CD4-positive, alpha-beta T cell (primary cell): ENCODE measurements at places on chromosomes 7 and 10.

- no peak for DNase-seq
Observed at GRCh38 chr10:59830601-59831259, 75.6 kb downstream of the CCDC6 start.

DNA sequence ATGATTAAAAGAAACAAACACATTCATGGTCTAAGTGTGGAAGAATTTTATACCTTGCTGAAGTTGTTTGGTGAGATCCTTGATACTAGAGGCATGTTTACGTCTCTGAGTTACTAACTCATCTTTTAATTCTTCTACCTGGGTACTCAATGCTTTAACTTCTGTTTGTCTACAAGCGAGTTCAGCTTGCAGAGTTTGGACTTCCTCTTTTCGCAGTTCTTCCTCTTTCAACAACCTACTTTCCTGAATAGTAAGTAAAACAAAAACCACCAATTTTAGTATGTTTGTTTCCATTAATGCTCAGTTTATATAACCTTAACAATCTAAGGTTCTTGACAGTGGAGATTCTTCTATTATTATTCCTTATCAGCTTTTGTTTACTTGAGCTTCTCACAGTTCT lies 42.9 kb downstream of the CCDC186 start:
- no peak for DNase-seq

DNA sequence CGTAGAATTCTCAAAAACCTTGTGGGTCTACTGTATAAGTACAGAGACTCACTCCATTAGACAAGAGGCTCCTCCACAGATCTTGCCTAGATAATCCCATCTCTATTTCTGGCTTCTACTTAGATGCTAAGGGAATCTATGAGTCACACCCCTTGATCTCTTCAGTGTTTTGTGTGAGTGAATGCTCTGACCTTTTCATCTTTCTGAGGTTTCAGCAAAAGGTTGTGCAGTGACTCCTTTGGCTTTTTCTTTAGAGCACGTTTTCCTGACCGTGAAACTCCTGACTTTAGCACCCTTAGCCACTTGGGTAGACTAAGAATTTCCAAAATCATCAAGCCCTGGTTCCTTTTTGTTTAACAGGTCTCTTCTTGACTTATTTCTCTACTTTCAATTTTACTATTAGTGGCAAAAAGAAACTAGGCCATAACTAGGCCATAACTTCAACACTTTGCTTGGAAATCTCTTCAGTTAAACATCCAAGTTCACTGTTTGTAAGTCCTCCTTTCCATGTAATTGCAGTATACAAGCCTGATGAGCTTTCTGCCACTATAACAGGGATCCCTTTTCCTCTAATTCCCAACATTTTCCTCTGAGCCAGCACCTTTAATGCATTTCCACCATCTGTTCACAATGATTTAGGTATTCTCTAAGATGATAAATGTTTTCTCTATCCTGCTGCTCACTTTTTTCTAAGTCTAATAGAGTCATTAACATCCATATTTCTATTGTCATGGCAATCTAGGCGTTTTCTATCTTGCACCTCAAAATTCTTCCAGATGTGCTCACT lies 19.4 kb downstream of the COPG2 start:
- DNase-seq = no peak

GRCh38 chr7:150368884-150369747 lies 494 bp downstream of the REPIN1 start:
- DNase-seq = peak; percentile 59

DNA sequence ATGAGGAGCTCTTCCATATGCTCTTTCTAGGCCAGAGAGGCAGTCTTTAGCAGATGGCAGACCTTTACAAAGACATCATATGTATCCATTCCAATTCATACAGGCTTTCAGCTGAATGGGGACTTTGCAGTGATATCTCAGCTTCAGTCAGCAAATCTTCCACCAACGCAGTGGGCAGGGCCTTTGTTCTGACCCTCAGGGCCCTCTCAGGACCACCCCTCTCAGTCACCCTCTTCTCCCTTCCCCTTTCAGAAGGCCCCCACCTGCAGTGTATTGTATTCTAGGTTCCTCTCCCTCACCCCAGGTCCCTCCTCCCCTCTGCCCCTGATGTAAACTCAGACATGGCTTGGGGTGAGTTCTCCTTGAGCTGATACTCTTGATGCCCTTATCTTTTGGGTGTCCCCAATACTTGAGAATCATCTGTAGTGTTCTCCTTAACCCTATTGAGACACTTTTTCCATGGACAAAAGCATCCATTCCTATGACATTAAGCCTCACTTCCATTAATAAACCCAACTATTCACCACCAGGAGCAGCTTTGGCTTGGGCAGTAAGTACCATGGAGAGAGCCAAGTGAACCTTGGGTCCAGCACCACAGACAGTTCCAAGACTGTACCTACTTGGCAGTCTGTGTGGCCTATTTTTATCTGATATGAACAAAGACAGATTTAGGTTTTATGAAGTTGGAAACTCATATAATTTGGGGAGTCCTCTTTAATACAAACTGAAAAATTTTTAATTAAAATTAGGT lies 62.7 kb downstream of the ADCYAP1R1 start:
- DNase-seq = no peak

- DNase-seq = no peak
Observed at GRCh38 chr7:31763548-31763947, 76.5 kb downstream of the PPP1R17 start.
